ENCODE measurements at places on chromosomes 7 and 10.

- DNase-seq, result no peak
Observed at GRCh38 chr10:132888898-132889490, 53.4 kb downstream of the CFAP46 start.

DNA sequence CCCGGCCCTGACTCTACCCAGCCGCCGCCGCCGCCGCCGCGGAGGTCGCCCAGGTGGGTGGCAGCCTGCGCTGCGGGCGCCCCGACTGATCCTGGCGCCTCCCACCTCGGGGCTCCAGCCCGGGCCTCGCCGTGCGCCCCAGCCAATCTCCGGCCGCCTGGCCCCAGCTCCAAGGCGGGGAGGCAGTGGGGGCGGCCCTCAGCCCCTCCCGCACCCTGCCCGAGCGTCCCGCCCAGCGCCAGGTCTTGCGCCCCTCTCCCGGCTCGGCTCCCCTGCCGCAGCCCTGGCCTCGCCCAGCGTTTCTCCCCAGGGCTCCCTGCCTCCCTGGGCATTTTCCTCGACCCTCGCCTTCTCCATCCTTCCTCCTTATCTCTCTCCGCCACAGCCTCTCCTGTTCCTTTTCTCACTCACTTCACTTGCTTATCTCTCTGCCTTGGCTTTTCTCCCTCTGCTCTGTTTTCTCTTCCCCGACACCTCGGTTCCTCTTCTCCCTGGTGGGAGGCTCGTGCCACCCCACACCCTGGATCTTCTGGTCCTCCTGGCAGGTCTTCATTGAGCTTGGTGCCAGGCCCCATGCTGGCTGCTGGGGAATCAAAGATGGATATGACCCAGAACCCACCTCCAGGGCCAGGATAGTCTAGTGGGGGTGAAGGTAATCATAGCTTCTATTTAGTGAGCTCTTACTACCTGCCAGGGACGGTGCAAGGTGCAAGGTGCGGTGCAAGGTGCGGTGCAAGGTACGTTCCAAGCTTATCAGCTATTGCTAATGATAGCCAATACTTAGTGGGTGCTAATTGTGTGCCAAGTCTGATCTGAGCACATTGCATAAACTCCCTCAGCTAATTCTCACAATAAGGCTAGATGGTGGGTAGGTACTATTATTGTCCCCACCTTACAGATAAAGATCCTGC, at the start of gene SFRP5:
SFRP5 (minus strand) TSS at position 87 of the 911 bp plus-strand sequence. CDS start 166 bp downstream, outside the sequence.
- no peak for DNase-seq

DNA sequence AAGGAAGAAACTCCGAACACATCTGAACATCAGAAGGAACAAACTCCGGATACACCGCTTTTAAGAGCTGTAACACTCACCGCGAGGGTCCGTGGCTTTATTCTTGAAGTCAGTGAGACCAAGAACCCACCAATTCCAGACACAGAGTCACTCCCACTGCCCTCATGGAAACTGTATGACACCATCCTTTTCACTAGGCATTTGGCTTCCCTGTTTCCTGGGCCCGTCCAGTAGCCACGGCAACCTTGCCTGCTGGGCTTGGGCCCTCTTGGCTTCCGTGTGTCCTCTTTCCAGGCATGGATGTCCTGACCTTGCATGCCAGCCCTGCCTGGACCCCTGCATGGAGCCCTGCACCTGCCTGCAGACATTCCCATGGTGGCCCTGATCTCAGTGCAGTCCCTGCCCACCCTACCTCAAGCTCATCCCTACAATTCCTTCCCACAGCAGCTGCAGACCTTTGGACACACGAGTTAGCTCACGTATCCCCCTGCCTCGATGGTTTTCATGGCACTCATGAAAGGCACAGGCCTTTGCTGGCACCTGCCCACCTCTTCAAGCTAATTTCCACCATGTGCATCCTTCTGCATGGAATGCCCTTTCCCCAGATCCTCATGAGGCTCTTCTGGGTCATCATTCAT, 6.7 kb downstream of the SH2D4B start:
- DNase-seq, result no peak

DNA sequence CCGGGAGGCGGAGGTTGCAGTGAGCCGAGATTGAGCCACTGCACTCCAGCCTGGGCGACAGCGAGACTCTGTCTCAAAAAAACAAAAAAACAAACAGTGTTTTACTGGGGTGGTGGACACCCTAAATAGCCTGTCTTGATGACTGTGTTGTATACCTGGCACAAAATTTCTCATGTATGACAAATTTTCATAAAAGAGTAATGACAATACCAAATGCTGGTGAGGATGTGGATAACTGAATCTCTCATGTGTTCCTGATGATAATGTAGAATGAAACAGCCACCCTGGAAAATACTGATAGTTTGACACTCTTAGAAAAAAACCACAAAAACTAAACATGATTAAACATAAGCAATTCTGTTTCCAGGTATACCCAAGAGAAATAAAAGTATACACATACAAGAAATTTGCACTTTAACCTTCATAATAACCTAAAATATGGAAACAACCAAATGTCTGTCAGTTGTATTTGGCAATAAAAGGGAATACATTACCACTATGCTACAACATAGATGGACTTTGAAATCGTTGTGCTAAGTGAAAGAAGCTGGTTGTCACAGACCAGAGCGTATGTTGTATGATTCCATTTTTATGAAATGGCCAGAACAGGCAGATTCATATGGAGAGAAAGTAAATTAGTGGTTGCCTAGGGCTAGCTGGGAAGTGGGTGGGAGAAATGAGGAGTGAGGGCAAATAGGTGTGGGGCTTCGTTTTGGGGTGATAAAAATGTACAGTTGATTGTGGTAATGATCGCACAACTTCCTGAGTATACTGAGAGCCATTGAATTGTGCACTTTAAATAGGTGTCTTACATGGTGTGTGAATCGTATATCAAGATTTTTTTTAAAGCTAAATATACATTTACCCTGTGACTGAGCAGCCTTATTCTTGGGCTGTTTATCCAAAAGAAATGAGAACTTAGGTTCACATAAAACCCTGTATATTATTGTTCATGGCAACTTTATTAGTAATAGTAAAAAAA, 12.5 kb downstream of the WDR37 start:
- DNase-seq, result no peak

GRCh38 chr7:44769776-44770294, 21.2 kb downstream of the ZMIZ2 start:
- peak; percentile 48 for DNase-seq

DNA sequence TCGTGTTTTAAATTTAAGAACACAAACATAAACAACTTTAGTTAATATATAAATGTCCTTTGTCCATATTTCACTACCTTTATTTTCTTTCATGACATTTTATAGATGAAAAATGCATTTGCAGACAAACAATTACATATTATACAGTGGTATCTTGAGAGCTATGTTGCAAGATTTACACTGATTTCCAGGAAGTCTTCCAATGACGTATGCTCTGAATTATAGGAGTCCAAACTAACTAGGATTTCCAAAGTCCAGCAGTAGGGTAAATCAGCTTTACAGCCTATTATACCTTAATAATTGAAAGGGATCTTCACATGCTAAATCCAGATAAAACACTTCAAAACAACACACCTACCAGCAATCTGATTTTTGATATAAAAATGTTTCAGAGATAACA, 69.4 kb downstream of the HYCC1 start:
- DNase-seq, result no peak

DNA sequence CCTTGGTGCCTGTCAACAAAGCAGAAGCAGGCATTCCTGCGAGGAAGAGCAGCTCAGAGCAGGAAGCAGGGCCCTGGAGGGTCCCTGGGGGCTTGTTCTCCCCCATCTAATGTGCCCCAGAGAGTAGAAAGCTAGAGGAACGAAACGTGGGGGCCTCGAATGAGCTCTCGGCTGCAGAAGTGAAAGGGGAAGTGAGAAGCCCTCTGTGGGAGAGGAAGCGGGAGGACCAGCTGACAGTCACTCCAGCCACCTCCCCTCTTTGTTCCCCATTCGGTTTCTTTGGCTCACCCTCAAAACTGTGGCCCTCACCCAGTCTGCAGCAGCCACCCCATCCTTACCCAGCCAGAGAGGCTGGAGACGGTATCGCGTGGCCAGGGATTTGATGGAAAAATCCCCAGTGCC, 25.0 kb downstream of the C10orf105 start:
- peak; percentile 26 for DNase-seq

GRCh38 chr10:103491729-103492364, 1.7 kb upstream of the NEURL1 start:
- no peak for DNase-seq

DNA sequence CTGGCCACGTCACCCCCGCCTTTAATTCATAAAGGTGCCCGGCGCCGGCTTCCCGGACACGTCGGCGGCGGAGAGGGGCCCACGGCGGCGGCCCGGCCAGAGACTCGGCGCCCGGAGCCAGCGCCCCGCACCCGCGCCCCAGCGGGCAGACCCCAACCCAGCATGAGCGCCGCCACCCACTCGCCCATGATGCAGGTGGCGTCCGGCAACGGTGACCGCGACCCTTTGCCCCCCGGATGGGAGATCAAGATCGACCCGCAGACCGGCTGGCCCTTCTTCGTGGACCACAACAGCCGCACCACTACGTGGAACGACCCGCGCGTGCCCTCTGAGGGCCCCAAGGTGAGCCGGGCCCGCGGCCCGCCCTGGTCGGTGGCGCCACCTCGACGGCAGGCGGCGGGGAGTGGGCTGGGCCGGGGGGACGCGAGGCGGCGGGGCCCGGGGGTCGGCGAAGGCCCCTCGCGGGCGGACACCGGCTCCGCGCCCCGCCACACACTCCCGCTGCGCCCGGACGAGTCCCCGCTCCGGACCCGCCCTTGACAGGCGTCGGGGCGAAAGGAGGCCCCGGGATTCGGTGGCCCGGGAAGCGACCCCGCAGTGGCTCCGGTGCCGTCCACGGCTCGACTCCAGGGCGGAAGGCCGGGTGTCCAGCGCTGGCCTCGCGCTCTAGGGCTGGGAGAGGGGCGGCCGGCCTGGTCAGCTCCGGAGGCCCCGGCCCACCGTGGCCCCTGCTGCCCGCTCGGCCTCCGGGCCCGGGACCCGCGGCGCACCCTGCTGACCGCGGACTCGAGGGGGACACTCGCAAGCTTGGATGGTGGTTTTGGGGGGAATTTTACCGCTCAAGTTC, 557 bp downstream of the BAG3 start:
- no peak for DNase-seq

DNA sequence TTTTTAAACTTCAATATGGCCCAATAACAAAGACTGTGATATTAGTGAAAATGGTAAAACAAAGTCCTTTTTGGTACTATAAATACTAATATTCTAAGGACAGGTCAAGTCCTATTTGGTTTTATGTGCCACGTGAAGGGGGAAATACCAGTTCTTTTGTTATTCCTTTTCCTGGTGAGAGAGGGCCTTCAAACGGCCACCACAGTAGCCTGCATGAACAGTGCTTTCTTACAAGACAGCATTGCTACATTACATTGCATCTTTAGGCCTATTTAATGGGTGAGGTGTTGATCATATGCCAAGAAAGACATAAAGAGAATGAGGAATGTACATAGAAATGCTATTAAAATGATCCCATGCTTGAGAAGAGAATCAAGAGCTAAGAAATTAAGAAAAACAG, 214.8 kb downstream of the LRRTM3 start:
- no peak for DNase-seq

DNA sequence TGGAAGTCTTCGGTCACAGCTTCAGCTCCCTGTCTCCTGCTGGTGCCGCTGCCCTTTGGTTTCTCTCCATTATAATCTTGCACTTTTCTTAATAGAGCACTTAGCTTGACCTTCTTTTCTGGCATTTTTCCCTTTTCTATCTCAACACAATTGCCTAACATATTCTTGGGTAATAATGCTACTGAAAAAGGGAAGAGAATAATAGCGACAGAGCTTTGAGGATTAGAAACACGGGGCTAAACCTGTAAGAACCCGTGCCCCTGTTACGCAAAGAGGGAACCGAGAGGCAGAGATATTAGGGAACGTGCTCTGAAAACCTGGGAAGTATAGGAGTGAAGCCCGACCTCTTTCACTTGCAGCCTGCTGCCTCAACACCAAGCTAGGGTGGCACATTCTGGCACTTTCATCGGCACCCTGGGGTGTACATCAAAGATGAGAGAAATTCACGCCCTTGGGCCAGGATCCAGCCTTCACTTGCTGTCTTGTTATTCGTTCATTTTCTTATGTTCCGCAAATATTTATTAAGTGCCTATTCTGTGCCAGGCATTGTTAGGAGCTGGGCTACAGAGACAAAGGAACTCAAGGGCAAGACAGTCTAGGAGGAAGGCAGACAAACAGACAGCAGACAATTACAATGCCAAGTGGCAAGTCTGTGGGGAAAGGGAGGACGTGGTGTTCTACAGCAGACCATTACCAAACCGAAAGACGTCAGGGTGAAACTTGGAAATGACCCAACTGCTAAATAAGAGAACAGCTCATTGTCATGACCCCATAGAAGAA, 33.0 kb upstream of the GALNTL5 start:
- DNase-seq, result no peak

GRCh38 chr10:37549054-37549453, 308.4 kb downstream of the ZNF248 start:
- DNase-seq, result no peak

- no peak for DNase-seq
Observed at GRCh38 chr10:4399556-4399955, 426.5 kb upstream of the AKR1E2 start.

DNA sequence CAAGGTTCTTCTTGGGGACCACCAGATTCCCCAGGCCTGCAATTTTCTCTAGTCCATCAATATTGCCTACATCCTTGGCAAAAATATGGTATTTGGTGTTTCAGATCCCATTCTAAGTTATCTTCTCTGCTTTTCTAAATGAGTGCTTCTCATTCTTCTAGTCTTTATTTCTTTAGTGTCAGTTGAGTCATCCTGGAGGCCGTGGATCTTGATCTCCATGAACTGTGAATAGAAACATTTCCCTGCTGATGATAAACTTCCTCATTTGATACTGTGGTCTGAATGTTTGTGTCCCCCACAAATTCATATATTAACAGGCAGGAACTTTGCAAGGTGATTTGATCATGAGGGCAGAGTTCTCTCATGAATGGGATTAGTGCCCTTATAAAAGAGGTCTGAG, 779.3 kb downstream of the INHBA start:
- DNase-seq, result no peak

- DNase-seq, result no peak
Observed at GRCh38 chr7:81957517-81957916, 187.7 kb upstream of the HGF start.

DNA sequence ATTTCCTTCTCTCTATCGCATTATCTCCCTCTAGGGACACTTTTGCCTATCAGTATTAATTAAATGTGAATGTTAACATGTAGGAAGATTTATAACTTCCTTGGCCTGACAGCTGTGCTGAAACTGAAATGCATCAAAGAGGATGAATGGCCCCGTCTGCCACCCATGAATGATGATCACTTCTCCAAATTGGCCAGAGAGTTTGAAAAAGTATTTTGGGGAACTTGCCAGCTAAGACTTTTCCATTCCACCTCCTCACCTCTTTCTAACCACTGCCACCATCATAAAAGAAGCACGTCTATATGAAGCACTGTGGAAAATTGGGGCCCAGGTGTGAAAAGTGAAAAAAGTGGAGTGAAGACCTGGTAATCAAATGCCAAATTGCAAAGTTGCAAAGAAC, 25.4 kb upstream of the ST8SIA6 start:
- no peak for DNase-seq

- no peak for DNase-seq
Observed at GRCh38 chr7:124033807-124034753, 1.2 kb upstream of the TMEM229A start.

GRCh38 chr10:17001961-17002749, 127.5 kb downstream of the CUBN start:
- peak; percentile 92 for DNase-seq
